Lower leg skin (tissue), 4 donors: ENCODE measurements at places on chromosomes 11 and 22. TPM values are rescaled to one million over a fixed set of nuclear protein-coding genes. Genes with fewer than 3 reads are reported as not detected.

DNA sequence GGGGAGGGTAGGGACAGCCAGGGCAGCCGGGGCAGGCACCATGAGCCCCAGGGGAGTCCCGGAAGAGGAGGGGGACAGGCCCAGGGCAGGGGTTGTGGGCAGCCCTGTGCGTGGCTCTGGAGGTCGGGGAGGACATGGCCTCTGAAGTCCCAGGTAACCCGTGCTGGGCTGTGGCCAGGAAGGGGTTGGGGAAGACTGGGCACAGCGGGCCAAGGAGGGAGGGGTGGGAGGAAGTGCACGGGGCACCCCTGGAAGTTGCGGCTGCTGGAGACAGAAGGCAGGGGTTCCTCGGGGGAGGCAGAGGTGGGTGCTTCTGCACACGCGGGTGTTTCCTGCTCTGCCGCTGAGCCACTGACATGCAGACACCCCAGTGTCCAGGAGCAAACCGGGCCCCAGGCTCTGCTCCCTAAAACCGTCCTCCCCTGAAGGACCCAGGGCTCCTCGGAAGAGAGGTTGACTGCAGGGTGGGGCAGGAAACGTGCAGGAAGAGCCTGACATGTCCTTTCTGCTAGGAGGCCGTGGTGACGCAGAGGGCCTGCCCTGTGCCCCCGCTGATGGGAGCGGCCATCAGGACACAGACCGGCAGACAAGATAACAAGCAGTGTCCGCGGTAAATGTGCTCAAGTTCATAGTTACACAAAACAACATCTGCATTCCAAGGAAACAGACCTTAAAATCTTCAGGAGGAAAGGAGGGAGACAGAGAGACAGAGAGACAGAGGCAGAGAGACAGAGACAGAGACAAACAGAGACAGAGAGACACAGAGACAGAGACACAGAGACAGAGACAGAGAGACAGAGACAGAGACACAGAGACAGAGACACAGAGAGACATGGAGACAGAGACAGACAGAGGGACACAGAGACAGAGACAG lies 5.7 kb downstream of the TNNI2 start:
- DNase-seq, result no peak

- DNase-seq, result no peak
These were observed 21.6 kb upstream of the GDPD4 start for GRCh38 chr11:77322926-77323590.

GRCh38 chr11:88579466-88579865 lies 241.9 kb upstream of the CTSC start:
- DNase-seq, result no peak

- no peak for DNase-seq
These were observed 72.6 kb downstream of the USP35 start for GRCh38 chr11:78261367-78261766.

- DNase-seq, result no peak
These were observed 251.7 kb upstream of the B3GAT1 start for GRCh38 chr11:134663506-134664313.

- no peak for DNase-seq
These were observed 6.6 kb upstream of the MS4A12 start for GRCh38 chr11:60485987-60486386.

- DNase-seq, result no peak
These were observed 57.8 kb downstream of the ELFN2 start for GRCh38 chr22:37369483-37369882.

DNA sequence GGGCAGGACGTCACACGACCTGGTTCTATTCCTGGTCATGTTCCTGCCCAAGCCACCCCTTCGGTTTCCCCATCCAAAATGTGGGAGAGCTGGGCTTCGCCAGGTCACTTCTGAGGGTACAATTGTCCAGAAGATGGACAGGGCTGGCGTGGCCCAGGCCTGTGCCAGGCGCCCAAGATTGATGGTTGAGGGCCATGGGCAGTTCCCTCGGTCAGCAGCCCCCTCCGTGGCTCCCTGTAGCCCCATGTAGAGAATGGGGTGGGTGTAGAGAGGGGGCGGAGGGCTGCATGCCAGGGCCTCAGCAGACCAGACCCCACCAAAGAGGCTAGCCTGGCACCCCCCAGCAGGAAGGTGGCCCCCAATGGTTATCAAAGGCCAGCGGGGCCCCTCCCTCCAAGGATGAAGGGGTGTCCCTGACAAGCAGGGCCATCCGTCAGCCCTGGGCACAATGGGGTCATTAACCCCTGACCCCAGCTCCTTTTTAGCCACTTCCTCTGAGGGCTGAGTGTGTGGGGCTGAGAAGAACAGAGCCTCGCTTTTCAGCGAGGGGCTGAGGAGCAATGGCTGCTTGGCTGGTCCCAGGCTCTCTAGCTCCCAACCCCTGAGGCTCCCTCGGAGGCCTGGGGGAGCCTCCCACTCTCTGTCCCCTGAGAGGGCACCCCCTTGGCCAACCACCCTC lies 11.0 kb upstream of the PICK1 start:
- no peak for DNase-seq

CD248 gene
- total RNA-seq, result 16.1 TPM

OTOG gene
- total RNA-seq, result not detected

NXPE2 gene
- 0.37 TPM for total RNA-seq

MAJIN gene
- not detected for total RNA-seq

STK33 gene
- 0.23 TPM for total RNA-seq

VWA5A gene
- total RNA-seq, result 25.4 TPM

BARX2 gene
- total RNA-seq, result 9.4 TPM

KCNK4 gene
- not detected for total RNA-seq

DUSP8 gene
- total RNA-seq, result 5.5 TPM
